ENCODE measurements at places on chromosomes 7 and 10.

DNA sequence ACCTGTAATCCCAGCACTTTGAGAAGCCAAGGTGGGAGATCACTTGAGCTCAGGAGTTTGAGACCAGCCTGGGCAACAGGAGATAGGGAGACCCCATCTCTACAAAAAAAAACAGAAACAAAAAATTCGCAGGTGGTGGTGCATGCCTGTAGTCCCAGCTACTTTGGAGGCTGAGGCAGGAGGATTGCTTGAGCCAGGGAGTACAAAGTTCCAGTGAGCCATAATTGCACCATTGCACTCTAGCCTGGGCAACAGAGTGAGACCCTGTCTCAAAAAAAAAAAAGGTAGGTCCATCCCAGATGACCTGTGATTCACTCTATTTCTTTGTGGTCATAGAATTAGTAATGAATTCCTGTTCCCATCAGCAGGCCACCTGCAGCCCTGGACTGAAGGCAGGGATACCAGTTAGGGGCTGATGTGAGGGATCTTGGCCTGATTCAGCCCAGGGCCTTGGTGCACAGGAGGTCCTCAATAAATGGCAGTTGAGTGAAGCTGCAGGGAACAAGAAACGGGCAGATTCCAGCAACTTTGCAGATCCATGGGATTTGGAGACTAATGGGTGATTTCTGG is at the start of gene MYH16:
MYH16 (plus strand) TSS at position 364 of the 570 bp plus-strand sequence.
- no peak for DNase-seq

GRCh38 chr7:82985144-82985802 is 177.4 kb downstream of the PCLO start:
- DNase-seq: no peak

DNA sequence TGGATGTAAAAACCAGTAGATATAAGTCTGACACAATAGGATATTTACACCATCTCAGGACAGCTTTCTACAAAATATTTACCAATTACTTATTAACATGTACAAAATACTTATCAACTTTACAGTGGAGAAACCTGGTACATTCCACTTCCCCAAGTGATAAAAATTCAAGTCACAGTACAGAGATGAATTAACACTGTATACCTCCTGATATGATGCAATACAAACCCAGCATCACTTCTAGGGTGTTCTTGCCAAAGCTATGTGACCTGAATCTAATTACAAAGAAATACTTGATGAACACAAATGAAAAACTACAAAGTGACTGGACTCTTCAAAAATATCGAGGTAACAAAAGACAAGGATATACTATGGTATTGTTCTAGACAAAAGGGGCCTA is 156.4 kb upstream of the FGFR2 start:
- DNase-seq: no peak

- DNase-seq: no peak
These were observed 15.3 kb downstream of the GNAT3 start for GRCh38 chr7:80496586-80496985.

- DNase-seq: no peak
These were observed 97.7 kb downstream of the HIBADH start for GRCh38 chr7:27564881-27565482.

DNA sequence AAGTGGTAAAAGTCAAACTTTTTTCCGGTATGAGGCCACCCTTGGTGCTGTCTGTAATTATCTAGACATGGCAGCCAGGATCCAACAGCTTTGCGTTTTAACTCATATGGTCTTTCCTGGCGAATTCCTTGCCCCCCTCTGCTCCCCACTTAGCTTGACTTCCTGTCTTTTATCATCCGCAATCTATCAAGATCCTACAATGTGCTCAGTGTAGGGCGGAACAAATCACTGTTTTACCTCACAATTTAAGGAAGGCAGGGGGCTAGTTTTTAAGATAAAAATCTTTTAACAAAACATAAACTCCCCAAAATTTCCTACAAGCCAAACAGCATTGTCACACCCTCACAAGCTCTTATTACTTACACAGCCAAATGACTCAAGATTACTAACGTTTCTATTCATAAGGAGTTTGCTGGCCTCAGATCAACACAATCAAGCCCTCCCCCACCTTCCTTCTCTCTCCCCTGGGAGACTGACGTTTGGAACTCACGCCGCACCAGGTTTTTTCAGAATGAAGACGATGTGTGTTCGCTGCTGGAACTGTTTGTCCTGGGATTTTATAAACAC is 1.3 kb upstream of the CDK14 start:
- DNase-seq: peak; percentile 36

DNA sequence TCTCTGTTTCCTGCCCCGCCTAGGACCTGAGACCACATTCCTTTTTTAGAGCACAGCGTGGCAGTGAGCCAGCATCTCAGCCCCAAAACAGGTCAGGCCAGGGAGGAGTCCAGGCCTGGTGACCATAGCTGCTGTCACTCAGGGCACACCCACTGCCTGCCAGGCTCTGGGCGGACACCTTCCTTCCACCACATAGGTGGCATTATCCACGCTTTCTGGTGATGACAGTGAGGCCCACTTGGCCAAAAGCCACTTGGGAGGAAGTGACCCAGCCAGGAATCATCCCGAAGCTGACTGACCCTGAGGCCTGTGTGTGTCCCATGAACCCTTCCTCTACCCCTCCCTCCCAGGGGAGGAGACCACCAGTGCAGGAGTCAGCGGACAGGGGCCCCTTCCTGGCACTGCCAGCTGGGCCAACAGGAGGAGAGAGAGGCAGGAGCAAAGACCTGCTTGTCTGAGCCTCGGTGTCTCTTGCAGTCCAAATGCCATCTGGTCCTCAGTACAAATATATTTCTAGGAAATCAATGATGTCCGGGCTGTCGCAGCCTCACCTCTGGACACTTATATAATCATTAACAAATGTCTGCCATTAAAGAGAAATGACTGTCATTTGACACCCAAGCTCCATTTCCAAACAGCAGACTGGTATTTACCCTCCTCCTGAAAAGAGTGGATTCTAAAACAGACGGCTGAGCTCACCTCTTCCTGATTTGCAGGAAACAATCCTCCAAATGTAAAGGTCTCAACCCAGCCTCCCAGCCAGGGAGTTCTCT is 63.0 kb downstream of the ABRAXAS2 start:
- no peak for DNase-seq

DNA sequence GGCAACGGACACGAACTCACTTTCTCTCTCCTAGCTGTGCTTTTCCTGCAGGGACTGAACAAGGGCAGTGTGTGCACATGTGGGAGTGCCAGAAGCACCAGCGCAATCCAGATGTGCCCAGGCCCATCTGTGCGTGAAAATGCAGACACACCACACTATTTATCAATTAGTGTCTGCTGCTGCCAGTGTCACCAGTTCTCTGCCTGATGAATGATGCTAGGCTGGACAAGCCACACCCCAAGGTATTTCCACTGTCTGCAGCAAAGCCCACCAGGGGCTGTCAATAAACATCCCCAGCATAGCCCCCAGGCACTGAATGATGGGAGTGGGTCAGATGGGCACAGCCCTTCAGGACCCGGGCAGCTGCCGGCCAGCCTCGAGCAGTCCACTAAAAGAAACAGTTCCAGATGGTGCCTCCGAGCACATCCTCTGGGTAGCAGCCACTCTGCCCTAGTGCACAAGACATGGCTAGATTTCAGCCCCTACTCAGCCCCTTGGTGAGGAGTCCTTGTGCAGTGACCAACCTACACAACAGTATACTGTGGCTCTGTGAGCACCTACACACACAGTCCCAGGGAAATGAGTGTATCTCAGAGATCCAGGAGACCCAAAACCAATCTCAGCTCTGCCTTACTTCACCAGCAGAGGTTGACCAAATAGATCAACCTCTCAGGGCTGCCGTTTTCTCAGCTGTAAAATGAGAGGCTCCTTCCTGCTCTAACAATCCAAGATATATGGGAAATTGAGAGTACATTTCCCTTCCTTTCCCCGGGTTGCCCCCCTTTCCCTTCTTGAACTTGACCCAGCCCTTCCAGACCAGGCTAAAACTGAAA is 314.7 kb downstream of the PLXNA4 start:
- no peak for DNase-seq

- DNase-seq: no peak
These were observed 65.6 kb downstream of the TWIST1 start for GRCh38 chr7:19051767-19052375.

DNA sequence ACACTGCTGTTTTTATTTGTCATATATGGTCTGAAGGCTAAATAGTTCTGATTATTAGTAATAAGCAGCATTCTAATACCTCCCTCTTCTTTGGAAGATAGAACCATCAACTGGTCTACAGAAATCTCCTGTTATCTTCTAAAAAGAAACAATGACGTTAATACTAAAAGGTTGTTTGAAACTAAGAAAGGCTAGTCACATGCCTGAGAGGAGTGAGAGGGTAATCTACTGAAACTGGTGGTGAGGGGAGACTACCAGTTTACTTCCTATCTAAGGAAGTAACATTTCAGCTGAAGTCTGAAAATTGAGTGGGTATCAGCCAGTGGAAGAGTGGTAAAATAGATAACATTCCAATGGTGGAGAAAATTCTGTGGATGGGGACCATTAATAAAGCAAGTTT is 48.4 kb downstream of the FGFBP3 start:
- no peak for DNase-seq

- DNase-seq: no peak
These were observed 15.8 kb upstream of the SAMD8 start for GRCh38 chr10:75095631-75096030.

DNA sequence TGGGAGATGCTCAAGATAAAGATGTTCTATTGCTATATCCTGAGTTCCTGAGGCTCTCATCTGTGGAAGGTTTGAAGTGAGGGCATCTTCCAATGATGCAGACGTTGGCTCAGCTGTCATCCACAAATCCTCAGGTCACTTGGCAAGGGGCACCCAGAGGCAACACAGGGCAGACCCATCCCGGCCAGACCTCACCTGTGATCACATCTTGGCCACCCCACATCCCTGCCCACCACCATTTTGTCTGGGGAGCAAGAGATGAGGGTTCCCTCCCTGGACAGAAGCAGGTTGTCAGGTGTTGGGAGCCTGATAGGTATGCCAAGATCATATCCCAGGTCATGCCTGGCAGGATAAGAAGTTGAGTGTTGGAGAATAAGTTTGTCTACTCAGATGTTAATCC is 918.2 kb upstream of the ZNF722 start:
- no peak for DNase-seq

DNA sequence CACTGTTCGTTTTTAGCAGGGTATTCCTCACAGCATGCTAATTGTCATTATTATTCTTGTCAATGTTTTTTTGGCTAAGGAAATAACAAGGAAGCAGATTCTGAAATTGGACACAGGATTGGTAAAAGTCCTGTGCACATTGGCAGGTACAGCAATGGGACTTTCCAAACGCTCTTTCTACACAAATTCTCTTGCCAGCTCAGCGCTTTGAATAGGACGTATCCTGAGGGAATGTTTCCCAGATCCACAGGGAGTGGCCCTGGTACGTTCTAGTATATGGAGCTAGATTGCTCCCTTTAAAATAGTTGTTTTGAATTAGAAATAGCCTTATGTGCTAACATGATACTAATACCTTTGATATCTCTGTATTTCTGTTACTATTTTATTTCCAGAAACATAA is 82.8 kb upstream of the GRB10 start:
- no peak for DNase-seq

- no peak for DNase-seq
These were observed 117.2 kb downstream of the RGS10 start for GRCh38 chr10:119425102-119425880.

DNA sequence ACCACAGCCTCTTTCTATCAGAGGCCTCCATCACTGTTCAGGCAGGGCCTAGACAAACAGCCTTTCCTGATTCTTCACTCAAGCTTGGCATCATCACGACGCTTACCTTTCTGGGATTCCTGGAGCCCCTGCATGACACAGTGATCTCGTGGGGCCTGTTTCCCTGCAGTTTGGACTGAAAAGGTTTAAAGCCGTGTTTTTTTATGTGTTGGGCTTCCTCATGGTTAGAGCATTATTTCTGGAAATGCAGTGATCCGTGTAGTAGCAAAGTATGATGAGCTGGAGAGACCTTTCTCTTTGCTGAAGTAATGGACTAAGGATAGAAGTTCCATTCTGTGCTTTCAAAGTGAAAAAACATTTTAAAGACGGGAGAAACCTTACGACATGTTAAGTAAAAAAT is 169.1 kb downstream of the BMPER start:
- no peak for DNase-seq

GRCh38 chr7:131564640-131565039 is 8.2 kb upstream of the PODXL start:
- DNase-seq: no peak

- no peak for DNase-seq
These were observed 31.3 kb downstream of the KIN start for GRCh38 chr10:7756360-7756992.

GRCh38 chr7:100465299-100465698 is 1.2 kb upstream of the SPACDR start:
- DNase-seq: no peak

DNA sequence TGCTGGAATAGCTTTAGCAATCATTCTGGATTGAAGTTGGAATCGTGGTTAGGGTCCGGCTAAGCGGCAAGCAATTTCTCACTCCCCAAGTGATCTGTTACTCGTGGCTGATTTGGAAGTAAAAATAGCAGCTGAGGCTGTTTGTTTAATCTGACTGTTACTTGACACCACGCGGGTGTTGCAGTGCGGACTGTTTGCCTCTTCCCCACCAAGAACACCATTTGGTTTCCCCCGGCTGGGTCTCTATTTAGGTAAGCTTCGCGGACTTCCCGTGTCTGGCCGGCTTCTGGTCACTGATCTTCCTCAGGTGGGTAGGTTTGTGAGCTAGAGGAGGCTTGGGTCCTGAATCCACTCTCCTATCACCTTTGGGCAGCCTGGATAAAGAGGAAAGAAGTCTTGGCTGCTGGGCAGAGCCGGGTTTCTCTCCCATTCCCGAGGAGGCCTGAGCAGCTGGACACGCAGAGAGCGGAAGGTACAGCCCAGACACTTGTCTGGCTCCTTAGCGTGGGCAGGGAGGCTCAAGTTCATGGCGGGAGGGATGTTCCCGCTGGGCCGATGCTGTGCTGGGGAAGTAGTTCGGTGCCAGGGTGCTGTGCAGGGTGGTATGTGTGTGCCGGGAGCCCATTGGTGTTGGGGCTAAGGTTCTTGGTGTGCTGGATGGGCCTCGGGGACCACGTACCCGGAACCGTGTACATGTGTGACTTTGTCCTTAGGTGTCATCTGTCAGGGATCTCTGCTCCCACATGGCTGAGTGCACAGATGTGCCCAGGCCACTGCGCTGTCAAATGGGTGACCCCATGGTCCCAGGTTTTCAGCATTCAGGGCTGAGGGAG is at the start of gene C10orf71:
C10orf71 (plus strand) TSS at position 188 of the 833 bp plus-strand sequence. CDS start 23,376 bp downstream, outside the sequence.
- DNase-seq: no peak

DNA sequence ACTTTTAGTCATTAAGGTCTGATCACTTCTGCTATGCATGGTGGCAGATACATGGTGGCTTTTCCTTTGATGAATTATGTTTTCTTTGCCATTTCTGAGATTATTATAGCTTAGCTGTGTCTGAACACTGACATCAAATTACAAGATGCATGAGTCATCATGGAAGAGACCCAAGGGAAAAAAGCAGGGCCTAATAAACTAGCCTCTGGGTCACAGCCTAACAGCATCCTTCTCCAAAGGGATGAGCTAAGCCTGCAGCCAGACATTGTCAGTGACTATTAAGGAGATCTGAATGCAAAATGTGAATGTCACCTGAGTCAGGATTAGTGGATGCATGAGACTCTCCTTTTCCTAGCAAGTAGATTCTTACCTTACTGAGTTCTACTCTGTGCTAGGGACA is 19.1 kb upstream of the OGDHL start:
- no peak for DNase-seq

GRCh38 chr10:129467359-129468064 is 471 bp downstream of the MGMT start:
- DNase-seq: no peak
